ENCODE measurements at places on chromosomes 6 and 20.

GRCh38 chr20:47821481-47822100 is 36.3 kb upstream of the SULF2 start:
- no peak for DNase-seq

GRCh38 chr20:38302786-38303185 is 1.2 kb upstream of the BPI start:
- no peak for DNase-seq

- DNase-seq = no peak
These were observed 4.8 kb downstream of the BPIFA2 start for GRCh38 chr20:33172781-33173180.

GRCh38 chr20:17825960-17826843 is 126.4 kb downstream of the BANF2 start:
- DNase-seq = no peak

DNA sequence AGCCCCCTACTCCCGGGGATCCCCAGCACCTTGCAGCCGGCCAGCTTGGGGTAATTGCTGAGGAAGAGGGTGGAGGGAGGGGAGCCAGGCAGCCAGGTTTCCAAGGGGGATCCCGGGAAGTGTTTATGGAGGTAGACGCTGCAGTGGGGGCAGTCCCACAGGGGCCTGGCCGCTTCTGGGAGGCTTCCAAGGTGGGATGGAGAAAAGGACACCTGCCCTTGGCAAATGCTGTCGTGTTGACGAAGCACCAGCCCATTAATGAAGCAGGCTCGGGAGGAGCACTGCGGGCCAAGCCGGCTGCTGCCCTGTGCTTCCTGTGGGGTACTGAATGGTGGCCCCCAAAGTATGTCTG is 82.4 kb downstream of the TMEM242 start:
- DNase-seq = no peak

- no peak for DNase-seq
These were observed 289.5 kb downstream of the CDH4 start for GRCh38 chr20:61541537-61541936.

- no peak for DNase-seq
These were observed 3.7 kb downstream of the TFAP2D start for GRCh38 chr6:50716899-50717509.

DNA sequence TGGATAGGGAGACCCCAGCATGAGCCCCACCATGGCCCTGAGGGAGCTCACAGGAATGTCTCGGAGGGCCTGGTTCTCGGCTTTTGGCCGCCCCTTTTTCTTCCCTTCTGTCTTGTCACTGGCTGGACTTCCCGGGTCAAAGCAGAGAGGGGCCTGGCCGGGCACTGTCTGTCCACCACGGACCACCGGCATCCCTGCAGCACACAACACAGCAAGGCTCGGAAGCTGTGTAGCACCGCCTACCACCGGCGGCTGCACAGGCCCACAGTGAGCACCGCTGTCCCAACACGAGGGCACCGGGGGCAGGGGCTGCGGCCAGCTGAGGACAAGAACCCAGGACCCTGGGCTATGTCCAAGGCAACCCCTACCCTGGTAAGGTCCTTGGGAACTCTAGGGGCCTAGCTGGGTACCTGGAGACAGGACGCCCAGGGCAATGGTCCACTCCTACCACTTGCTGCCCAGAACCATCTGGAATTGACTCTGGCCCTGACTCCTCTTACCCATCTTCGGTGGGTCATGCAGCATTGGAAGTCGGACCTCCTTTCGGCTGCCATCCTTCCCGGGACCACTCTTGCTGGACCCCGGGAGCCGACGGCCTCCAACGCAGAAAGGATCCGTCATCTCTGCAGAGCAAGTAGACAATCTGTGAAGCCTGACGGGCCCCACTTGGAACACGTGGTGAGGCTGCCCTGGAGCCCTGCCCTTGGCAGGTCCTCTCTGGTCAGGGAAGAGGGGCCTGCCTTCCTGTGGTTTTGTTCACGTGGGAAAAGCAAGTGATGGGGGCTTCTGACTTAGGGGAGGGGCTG is 2.2 kb downstream of the ZNF512B start:
- DNase-seq = no peak

- no peak for DNase-seq
These were observed 79.1 kb upstream of the FOXP4 start for GRCh38 chr6:41467061-41467460.

GRCh38 chr6:18707714-18708439 is 320.7 kb downstream of the RNF144B start:
- DNase-seq = no peak

- DNase-seq = no peak
These were observed 45.2 kb upstream of the RREB1 start for GRCh38 chr6:7062451-7063162.

DNA sequence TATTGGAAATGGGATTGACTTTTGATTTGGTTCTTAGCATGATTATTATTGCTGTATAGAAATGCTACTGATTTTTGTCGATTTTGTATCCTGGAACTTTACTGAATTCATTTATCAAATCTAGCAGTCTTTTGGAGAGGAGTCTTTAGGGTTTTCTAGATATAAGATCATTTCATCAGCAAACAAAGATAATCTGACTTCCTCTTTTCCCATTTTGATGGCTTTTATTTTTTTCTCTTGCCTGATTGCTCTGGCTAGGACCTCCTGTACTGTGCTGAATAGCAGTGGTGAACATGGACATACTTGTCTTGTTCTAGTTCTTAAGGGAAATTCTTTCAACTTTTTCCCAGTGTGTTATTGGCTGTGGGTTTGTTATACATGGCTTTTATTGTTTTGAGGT is 64.6 kb downstream of the ZC2HC1B start:
- DNase-seq = no peak

DNA sequence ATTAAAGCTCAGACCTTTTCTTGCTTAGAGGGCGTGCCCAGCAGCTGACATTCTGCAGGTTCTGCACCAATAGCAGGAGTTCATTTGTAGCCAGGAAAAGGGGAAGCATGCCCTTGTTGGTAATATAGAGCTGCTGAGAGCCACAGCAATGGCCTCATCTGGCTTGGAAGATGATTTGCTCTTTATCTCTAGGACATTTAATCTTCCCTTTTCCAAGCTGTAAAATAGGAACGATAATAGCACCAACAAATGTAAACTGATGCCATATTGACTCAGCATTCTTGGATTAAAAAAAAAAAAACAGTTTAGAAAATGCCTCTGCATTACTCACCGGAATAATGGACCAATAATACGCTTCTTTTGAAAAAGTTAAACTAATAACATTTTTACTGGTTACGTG is 93.4 kb upstream of the SLC2A12 start:
- no peak for DNase-seq

- DNase-seq = no peak
These were observed 42.7 kb upstream of the CLDN20 start for GRCh38 chr6:155221086-155221485.

- DNase-seq = no peak
These were observed 4.2 kb downstream of the FOXC1 start for GRCh38 chr6:1613688-1614447.

- DNase-seq = no peak
These were observed 33.2 kb downstream of the ANKS1A start for GRCh38 chr6:34922177-34922663.

GRCh38 chr6:92708945-92709344 is 710.4 kb downstream of the EPHA7 start:
- DNase-seq = no peak

DNA sequence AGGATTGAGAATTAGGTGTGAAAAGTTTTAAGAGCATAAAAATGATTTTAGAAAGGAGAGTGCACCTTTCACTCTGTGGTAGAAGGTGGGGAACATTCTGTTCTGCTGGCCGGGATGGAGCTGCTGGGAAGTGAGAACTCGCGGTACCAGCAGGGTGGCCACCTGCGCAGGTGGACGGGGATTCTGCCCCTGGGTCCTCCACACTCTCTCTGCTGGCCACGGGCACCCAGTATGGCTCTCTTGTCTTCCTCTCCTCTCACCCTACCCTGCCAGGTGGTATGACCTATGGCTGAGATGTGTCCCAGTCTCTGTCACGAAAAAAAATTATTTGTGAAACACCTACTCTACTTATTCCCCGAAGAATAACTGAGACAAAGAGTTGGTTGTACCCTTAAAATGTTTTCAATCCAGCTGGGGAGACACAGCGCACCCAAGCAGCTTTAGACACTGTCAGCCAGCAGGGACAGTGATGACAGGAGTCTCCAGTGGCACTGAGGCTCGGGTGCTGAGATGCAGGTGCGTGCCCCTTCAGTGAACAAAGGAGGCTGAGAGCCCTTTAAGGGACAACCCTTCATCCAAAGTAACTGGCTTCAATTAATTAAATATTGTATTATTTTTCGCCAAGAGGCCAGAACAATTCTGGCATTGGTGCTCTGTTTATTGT is 195.4 kb downstream of the TBXT start:
- no peak for DNase-seq

DNA sequence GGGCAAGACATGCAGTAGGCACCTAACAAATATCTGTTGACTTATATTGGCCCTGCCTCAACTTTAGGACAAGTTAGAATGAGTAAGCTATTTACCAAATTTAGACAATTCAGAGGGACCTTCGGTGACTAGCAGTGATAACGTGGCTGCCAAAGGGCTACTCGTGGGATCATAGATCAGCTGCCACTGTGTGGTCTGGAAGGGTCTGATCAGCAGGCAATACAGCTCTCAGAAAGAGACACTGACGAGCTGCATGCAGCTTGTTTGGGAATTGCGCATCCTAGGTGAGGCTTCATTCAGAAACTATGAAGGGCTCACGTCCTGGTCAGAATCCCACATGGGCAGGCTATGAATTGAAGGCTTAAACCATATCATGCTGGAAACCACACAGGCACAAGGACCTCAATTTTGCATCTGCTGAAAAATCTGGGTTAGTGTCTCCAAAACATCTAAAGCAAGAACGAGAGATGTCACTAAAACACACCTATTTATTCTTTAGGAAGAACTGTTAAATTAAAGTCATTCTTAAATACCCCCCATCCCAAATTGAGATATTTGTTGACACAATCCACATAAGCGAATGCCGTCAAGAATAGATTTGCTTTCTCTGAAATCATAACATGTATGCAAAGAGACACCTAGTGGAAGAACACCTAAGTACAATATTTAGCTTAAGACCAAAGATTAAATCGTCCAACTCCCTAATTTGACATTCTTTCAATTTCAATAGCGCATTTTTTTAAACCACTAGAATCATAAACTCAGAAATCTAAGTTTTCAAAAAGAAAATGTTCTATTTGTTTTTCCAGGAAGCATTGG is 79.6 kb downstream of the IPCEF1 start:
- no peak for DNase-seq

All from activated CD8-positive, alpha-beta memory T cell treated with anti-CD3 and anti-CD28 coated beads for 1 hour (primary cell).